ENCODE measurements at places on chromosomes 3 and 15.

GRCh38 chr15:25903024-25903581, 40.0 kb upstream of the ATP10A start:
- no peak for DNase-seq

DNA sequence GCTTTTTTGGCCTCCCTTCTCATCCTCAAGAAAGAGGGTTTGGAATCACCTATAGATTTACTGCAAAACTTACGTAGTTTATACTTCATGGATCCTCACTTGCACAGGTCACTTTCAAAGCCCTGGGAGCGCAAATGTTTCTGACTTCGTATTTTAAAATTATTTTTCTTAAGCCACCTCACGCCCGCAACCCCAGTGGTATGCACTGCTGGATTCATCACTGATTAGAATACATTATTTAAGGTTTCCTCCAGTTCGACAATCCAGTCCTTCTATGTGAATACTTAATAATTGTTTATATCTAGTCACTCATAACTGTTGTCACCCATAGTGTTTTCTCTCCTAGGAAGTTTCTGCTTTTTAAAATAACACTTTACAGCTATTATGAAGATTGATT, 339.9 kb downstream of the CHL1 start:
- no peak for DNase-seq

DNA sequence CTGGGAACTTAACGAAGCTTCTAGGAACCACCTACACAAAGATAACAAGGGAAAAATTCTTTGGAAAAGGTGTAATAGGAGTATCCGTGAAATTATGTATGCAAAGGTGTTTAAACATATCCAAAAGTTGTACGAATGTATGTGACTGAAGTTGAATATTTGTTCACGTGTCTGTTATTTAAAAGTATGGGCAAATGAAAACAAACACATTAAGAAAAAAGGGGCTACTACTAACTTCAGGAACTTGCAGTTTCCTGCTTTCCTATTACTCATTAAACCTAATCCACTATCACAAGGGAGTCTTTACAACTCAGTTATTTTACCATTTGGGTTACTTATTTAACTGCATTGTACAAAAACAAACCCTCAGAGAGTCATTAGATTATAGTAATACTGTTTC, 33.9 kb upstream of the GRAMD1C start:
- no peak for DNase-seq

GRCh38 chr15:27820232-27820631, 278.9 kb downstream of the OCA2 start:
- no peak for DNase-seq

GRCh38 chr15:89338036-89338435, 3.4 kb upstream of the POLG start:
- no peak for DNase-seq

All from mammary epithelial cell (primary cell).